ENCODE measurements at places on chromosomes 2 and 18. TPM values are rescaled to one million over a fixed set of nuclear protein-coding genes. Genes with fewer than 3 reads are reported as not detected.

Gene PPP1R1C
- 1.4 TPM for total RNA-seq

Gene TRIM43
- total RNA-seq, result not detected

Gene SCG2
- 0.24 TPM for total RNA-seq

Gene C2orf80
- not detected for total RNA-seq

Gene TTN
- under 0.01 TPM for total RNA-seq

Gene MAB21L4
- total RNA-seq, result 3.4 TPM

Gene RFX8
- not detected for total RNA-seq

Gene WDR33
- 16.6 TPM for total RNA-seq

Gene BCL2
- 2.6 TPM for total RNA-seq

Gene CABLES1
- 0.21 TPM for total RNA-seq

Gene KRTCAP3
- total RNA-seq, result 28.6 TPM

Gene STAMBP
- 41.9 TPM for total RNA-seq

Gene ZNF521
- 0.72 TPM for total RNA-seq

Gene TEKT4
- total RNA-seq, result not detected

Gene B3GNT7
- total RNA-seq, result 1.7 TPM

Data from tracheal epithelial cell (primary cell).